ENCODE measurements at places on chromosomes 6 and 20.

DNA sequence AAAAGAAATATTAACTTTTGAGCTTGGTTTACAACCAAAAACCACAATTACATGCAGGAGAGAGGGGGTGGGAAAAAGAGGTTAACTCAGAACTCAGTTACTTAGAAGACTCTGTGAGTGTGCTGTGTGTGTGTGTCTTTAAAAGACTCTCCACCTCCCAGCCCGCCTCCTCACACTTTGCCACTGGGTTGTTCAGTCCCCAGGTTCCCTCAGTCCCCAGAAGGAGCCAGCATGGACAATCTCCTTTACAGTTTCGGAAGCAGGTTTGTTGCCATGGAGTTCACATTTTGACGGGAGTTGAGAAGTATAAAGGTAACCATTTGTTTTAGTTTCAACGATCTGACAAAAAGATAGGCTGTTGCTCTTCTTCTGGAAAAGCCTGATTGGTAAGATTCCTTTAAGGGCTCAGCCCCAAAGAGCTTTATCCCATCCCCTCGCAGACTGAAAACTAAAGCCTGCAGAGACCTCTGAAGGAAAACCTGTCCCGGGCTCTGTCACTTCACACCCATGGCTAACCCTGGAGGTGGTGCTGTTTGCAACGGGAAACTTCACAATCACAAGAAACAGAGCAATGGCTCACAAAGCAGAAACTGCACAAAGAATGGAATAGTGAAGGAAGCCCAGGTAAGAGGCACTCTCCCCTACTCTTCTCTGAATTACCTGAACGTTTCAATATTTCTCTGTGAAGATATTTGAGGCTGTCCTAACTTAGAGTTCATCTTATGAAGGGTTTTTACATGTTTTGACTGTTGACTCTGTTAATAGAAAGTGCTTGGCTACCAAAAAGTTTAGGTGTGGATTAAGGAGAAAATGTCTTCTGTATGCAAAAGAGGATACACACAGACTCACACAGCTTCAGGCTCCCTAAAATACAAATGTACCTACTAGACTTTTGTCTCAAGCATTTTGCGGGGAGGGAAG is at the start of gene SPTLC3:
Gene SPTLC3, plus strand, starts transcription at position 212 of the 921 bp plus-strand sequence. Its CDS starts 296 bp downstream, at position 508.
- peak; percentile 37 for ATAC-seq

- ATAC-seq = no peak
Observed at GRCh38 chr6:145729887-145730286, 5.4 kb downstream of the EPM2A start.

DNA sequence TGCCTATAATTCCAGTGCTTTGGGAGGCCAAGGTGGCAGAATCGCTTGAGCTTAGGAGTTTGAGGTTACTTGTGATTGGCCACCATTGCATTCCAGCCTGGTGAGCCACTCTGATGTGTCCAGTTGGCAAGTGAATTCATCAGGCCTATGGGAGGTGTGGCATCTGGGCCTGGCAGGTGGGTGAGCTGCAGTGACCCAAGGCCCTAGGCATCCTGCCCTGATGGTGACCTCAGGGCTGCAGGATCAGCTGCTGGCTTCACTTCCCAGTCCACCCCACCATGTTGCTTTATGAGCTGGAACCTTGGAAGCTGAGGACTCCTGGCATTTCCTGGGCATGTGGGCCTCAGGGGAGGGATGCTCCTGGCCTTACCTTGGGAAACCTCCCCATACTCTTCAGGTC is 20.5 kb downstream of the RSPH9 start:
- no peak for ATAC-seq

- ATAC-seq = no peak
Observed at GRCh38 chr6:87558446-87558845, 31.3 kb downstream of the RARS2 start.

DNA sequence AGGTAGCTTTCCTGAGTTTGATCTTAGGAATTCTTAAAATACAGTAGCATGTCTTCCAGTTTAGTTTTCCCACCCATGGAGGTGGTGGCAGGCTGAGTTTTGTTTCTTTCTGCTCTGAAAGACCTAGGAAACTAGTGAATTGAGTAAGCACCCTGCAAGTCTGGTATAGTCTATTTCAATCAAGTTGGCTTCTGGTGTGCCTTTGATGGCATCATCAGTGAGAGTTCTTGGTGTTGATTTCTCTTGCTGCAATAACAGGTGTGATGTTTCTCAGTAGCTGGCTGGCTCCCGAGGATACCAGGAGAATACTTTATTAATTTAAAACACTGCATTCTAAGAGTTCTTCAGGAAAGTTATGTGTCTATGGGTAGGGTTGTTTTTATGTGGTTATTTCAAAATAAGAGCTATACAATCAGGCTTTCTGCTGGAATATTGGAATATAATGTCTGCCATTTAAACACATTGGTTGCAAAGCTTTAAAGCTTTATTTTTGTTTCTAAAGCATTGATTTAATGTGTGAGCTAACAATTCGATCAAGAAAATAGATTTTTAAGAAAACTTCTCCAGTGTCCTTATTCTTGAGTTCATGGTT is 19.0 kb downstream of the VAPB start:
- ATAC-seq = peak; percentile 97

GRCh38 chr6:25392372-25392771 is 113.2 kb downstream of the CARMIL1 start:
- ATAC-seq = no peak

DNA sequence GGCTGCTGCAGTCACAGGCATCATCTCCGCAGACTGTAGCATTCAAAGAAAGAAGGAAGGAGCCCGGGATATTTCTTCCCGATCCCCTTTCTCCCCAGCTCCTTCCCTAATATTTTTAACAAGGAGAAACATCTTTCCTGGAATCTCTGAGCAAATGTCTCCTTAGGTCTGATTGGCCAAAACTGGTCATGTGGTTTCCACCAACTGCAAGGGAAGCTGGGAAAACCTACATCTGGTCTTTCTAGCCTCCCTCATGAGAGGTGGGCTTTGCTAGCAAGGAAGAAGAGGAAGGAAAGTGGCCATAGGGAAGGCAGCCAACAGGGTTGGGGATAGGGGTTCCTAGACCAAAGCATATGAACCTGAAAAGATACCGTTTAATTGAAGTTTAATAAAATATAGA is 35.1 kb downstream of the PDRG1 start:
- no peak for ATAC-seq

- ATAC-seq = no peak
Observed at GRCh38 chr6:1761477-1761877, 151.8 kb downstream of the FOXC1 start.

- ATAC-seq = no peak
Observed at GRCh38 chr6:162256361-162256760, 471.2 kb downstream of the PRKN start.

- ATAC-seq = no peak
Observed at GRCh38 chr6:105005451-105005850, 48.5 kb downstream of the LIN28B start.

DNA sequence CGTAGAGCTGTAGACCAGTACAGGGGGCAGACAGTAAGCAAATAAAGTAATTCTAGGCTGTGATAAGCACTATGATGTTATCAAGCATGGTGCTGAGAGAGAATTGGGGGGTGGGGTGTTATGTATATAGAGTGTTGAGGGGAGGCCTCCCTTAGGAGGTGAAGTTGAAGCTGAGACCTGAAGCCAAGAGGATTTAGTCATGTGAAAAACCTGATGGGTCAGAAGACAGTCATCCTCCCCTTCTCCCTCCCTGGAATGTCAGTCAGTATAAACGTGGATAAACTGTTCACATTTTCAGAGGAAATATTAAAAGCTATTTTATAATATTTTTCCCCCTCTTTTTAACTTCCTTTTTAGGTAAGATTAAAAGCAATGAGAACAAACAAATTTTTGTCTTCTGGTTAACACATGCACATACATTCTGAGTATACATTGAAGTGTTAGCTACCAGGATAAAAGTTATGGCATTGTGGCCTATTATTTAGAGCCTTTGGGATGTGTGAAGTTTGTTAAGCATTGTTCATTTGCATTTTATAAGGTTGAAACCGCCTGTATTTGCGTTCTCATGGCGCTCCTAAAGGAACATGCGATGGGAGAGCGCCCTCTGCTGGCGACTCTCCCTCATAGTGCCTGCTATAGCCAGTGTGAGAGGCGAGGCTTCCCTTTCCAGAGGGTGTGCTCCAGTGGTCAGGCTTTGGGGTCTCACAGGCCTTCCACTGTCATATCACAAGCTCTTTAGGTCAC is 35.4 kb upstream of the MAPK13 start:
- ATAC-seq = peak; percentile 98

DNA sequence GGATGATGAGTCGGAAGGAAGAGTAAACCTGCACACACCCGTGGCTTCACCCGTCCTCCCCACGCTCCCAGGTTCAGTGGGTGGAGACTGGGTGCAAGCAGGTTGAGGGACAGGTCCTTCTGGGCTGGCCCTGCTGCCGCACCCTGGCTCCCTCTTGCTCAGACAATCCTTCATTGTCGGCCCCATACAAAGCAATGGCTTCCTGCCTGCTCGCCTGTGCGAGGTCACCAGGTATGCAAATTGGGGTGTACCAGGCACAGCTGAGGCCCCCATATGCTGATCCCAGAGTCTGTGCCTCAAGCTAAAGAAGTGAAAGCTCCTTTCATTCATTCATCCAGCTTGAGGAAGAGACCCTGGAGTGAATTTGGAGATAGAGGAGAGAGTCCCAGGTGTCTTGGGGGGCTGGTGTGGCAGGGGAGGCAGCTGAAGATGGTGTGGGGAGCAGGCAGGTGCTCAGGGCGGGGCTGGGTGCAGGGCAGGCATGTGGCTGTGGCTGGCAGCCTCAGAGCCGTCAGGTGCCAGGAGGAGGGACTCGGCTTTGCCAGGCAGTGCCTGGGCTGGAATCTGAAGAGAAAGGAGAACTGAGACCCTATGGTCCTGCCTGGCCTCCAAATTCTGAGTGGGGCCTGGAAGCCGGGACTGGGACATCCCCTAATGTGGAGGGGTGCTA is 4.7 kb downstream of the SLCO4A1 start:
- no peak for ATAC-seq

DNA sequence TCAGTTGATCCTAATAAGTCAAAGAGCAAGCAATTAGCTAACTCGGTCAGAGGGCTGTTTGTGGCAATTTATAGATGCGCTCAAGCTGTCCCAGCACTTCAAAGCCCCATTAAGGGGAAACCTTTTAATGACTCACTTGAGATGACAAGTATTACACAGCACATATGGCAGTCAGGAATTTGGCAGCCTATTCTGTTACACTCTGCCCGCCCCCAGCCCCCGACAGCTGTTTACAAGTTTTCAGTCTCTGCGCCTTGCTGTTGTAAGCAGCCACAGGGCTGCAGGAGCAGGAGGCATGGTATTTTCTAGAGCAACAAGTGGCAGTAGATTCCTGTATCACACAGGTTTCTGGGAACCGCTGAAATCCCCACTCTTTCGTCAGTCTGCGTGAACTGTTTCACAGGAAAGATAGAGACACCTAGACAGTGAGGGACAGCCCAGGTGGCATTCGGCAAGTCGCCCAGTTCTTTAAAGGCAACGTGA is 263.0 kb downstream of the FOXC1 start:
- no peak for ATAC-seq

- peak; percentile 63 for ATAC-seq
Observed at GRCh38 chr6:41286544-41287346, at the start of gene TREM1. TSS of gene TREM1 (minus strand) at chr6:41286682. CDS start at chr6:41286655, 27 bp downstream.

DNA sequence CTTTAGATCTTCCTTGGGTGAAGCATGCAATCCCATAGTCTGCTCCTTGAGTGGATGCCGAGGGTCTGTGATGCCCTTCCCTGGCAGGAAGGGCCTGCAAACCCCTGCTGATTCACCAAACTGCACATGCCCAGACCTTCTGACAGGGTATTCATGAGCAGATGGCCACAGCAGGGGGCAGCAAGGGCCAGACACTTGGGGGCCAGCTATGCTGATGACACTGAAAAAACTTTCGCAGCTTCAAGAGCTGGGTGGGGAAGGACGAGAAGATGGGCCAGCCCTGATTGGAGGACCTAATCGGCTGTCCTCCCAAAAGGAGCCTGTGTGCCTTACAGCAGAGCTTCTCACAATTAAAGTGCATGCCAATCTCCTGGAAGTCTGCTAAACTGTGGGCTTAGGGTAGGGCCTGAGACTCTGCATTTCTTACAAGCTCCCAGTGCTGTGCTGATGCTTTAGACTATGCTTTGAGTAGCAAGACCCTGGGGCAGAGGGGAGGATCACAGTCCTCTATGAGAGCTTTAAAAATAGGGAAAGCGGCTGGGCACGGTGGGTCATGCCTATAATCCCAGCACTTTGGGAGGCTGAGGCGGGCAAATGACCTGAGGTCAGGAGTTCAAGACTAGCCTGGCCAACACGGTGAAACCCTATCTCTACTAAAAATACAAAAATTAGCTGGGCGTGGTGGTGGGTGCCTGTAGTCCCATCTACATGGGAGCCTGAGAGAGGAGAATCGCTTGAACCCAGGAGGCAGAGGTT is 15.2 kb upstream of the GDAP1L1 start:
- no peak for ATAC-seq

DNA sequence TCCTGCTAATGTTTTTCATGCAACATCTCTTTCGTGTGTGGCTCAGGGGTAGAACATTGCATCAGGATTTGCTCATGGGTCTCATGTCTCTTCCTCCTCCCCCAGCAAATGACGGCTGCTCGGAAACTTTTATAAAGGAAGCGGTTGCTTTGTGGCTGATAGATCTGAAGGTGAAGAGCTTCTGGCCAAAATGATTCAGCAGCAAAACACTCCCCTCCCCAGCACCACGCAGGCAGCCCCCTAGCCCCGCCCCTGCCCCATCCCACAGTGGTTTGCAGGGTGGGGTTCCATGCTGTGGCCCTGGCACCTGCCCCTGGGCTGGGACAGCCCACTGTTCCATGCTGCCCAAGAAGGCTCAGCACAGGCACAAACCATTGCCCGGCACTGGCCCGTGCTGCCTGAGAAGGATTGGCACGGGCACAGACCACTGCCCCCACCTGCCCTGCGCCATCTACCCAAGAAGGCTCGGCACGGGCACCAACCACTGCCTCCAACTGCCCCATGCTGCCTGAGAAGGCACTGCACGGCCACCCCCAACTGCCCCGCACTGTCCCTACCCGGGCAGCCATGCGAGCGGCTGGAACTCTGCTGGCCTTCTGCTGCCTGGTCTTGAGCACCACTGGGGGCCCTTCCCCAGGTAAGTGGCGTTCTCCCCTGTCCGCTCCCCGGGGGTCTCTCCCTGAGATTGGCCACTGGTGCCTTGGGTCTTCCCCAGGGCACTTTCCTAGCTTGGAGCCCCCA is at the start of gene CST7:
Gene CST7, plus strand, starts transcription at position 331 of the 741 bp plus-strand sequence. Its CDS starts 237 bp downstream, at position 568.
- ATAC-seq = peak; percentile 92

DNA sequence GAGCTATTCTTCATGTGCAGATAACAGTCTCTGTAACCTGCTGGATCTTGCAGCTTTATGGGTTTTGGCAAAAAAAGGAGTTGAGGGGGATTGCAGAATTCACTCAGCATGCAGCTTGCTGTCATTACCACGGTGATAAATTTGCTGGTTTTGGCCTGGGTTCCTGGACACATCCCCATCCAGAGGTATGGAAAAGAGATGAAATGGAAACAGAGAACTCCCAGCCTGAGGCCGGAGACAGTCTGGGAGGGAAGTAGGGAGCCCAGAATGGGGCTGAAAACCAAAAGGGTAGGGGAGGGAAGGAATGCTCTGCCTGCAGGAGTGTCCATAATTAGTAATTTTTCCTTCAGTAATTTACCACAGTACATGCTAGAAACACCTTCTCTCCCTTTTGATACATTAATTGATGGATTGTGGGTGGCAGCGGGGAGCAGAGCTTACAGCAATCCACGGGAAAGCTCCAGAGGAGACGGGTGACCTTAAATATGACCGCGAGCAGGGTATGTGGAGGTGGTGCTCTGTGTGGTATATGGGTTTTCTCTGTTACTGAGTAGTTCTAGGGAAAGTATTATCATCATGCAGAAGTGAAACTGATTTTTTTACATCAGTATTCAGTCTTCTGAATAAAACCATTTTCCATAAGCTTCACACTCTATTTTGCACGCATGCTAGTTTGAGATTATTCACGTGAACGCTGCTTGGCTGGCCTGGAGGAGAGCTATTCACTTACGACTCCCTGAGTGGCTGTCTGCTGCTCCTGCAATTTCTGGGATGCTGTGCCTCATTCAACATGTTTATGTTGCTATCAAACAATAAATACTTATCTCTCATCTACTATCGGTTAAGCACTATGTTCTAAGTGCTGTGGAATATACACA is 66.3 kb upstream of the KCNK16 start:
- no peak for ATAC-seq
